OCI-LY7 (cell line): ENCODE measurements at places on chromosomes 3 and 15.

GRCh38 chr15:45187894-45188830 lies at the start of gene SHF:
SHF (minus strand) TSS chr15:45187966; CDS start chr15:45187951, 15 bp downstream.
- DNase-seq: peak; percentile 84

- DNase-seq: peak; percentile 83
These were observed 12.8 kb upstream of the MTMR10 start for GRCh38 chr15:31004220-31004733.

DNA sequence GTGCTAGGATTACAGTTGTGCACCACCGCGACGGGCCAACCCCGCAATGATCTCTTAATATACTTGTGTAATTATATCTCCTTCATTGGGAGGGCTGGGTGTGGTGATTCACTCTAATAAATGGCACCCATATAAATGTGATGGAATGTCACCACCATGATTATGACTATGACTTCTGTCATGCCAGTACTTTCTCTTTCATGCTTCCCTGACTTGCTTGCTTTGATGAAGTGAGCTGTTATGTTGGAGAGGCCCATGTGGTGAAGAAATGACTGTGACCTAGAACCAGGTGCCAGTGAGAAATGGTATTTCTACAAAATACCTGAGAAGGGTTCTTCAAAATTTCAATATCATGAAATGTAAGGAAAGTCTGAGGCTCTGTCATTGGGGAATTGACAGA lies 24.4 kb upstream of the TP63 start:
- no peak for DNase-seq

- DNase-seq: no peak
These were observed 270.7 kb upstream of the SLITRK3 start for GRCh38 chr3:165466856-165467255.

- peak; percentile 62 for DNase-seq
These were observed 71.9 kb upstream of the FEZF2 start for GRCh38 chr3:62445275-62445674.

DNA sequence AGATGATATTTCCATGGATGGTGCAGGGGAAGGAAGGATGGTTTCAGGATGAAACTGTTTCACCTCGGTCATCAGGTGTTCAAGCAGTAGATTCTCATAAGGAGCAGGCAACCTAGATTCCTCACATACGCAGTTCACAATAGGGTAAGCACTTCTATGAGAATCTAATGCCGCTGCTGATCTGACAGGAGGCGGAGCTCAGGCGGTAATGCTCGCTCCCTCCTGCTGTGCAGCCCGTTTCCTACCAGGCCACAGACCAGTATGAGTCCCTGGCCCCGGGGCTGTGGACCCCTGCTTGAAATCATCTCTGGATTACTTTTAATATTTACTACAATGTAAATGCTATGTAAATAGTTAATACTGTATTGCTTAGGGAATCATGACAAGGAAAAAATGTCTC lies 241.8 kb downstream of the ROBO2 start:
- DNase-seq: no peak

- no peak for DNase-seq
These were observed 193.9 kb downstream of the ADAMTS17 start for GRCh38 chr15:100147828-100148227.

- no peak for DNase-seq
These were observed 138.7 kb downstream of the STT3B start for GRCh38 chr3:31671451-31671850.

DNA sequence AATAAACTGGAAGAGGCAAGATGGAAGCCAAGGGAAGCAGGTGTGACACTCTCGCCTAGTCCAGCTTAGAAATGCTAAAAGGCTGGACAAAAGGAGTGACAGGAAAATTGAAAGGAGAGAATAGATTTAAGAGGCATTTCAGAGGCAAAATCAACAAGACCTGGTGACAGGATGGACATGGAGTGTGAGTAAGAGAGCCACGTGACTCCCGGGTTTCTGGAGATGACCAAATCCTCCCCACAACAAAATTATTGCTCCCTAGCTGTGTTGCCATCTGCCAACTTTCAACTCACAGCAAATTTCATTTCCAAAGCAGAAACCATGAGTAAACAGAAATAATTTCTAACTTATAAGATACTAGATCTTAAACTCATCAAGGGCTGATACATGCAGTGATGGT lies 52.6 kb downstream of the MTHFS start:
- DNase-seq: no peak

DNA sequence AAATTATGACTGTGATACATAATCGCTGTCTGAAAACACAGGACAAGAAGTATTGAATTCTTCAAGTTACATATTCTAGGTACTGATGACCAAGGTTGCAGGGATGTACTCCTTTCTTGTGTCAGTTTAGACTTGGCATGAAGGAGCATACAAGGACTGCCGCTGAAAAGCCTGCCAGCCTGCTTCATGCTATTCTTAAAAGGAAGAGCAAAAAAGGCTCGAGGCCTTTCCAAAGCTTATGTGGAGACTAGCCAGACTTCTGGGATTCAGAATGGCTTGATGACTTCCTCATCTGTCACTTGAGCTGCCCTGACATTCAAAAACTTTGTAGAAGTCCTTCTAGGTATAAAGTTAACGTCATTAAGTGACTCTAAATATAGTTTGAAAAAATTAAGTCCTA lies 92.0 kb downstream of the CADM2 start:
- no peak for DNase-seq

DNA sequence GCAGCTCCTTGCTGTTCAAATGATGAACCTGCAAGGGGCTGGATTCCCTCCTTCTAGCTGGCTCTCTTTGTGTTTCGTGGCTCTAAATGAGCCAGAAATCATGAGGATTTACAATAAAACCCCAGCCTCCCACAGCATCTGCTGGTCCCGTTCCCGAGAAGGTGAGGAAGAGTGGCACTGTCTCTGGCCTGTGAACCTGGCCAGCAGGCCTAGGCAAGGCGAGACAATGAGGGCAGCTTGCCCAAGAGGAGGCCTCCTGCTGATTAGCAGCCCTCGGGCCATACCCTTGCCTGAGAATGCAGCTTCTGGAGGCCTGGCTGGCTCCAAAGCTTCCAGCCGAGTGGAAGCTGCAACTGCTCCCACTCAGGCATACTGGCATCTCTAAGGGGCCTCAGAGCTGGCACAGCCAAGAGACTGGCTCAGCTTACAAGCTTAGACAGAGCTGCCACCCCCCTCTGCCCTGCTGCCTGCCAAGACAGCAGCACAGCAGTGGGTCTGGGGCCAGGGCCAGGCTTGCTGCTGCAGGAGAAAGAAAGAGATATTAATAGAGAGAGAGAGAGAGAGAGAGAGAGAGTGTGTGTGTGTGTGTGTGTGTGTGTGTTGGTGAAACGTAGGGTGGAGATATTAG lies 76.5 kb downstream of the HMG20A start:
- DNase-seq: no peak

DNA sequence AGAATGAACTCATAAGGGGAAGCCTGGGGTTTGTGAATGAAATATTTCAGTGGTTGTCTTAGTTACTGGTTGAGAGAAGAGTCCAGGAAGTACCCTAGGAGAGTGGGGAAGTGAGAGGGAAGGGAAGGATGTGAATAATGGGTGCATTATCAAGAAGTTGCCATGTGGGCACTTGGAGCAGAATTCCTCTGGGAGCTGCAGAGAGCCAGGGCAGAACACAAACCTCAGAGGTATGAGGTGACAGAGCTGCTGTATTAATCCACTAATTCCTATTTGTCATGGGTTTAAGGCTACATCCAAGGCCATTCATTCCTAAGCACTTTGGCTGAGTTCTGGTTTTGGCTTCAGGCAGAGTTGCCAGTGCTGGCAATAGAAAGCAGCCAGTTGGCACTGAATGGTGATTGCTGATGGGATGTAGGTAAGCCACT lies 29.0 kb downstream of the NDUFB4 start:
- no peak for DNase-seq

- DNase-seq: no peak
These were observed 70.4 kb downstream of the ATP2B2 start for GRCh38 chr3:10434938-10435336.

GRCh38 chr15:31803388-31803884 lies 226.9 kb upstream of the CHRNA7 start:
- no peak for DNase-seq

DNA sequence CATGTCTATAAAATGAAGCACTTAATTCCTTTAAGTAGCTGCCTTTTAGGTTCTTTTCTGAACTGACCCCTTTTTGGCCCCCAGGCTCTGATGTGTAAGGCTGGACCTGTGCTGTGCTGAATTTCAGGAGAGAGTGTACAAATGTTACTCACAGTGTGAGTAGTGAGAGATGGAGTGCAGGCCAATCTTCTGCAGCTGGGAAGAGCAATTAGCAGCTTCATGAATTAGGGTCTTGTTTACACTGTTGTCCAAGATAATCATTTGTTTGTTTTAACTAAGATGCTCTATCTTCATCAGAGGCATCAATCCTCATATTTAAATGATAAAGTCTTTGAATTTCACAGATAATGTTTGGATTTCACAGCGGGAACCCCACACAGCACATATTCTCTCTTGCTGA lies 19.4 kb downstream of the ARPP21 start:
- no peak for DNase-seq

GRCh38 chr3:13016083-13016720 lies 57.0 kb downstream of the IQSEC1 start:
- DNase-seq: peak; percentile 92

- DNase-seq: no peak
These were observed 14.1 kb downstream of the TBC1D21 start for GRCh38 chr15:73887481-73887880.

DNA sequence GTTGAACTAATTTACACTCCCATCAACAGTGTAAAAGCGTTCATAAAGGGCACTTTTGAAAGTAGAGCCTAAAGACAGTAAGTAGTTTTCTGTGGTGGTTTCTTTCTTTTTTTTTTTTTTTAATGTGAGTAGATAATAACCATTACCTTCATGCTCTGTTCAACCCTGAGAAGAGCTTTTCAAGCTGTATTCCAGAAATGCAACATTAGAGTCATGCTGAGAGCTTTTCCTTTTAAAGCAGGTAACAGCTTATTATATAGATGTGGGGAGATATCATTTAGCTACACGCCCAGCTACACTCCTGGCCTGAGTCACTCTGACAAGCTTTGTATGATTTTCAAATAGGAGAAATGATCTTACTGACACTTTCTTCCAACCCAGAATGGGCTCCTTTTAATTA lies 96.2 kb upstream of the ARHGEF26 start:
- DNase-seq: no peak

DNA sequence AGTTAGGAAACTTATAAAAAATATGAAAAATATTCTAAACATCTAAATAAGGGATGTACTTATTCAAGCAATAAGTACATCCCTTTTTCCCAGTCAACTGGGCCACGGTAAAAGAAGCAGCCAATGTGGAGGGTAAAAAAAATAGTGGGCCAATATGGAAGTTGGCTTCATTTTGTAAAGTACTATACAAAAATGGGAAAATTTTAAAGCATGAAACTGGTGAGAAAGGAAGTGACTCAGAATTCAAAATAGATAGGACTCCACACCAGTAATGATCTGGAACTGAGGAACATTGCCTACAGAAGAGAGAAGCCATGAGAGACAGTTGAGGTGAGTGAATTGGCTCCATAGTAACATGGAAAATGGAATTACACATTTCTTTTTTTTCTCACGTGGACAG lies 108.9 kb downstream of the FNDC3B start:
- DNase-seq: no peak

DNA sequence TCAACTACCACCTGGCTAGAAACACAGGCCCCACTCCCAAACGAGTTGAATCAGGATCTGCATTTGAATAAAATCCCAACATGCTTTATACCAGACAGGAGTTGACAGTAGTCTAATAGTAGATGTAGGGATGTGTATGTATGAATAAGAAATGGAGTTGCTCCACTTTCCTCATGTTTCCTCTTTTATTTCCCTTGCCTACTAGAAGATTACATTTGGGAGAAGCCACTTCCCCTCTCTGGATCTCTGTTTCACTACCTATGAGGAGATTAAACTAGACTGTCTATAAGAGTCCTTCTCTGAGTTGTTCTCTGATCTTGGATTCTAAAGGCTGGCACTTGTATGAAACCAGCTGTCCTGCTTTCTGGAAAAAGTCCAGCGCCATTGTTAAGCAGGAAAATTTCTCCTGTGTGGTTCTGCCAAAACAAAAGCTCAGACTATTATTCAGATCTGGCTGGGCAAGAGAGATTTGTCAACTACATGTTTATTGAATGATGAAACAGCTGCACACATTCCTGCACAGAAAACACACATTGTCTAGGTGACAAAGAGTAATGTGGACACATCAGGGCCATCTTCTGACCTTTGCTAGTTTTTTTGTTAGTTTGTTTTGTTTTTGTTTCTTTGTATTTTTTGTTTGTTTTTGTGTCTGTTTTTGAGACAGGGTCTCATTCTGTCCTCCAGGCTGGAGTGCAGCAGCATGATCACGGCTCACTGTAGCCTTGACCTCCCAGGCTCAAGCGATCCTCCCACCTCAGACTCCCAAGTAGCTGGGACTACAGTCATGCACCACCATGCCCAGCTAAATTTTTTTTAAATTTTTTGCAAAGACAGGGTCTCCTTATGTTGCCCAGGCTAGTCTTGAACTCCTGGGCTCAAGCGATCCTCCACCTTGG lies 29.9 kb downstream of the ACP3 start:
- no peak for DNase-seq

DNA sequence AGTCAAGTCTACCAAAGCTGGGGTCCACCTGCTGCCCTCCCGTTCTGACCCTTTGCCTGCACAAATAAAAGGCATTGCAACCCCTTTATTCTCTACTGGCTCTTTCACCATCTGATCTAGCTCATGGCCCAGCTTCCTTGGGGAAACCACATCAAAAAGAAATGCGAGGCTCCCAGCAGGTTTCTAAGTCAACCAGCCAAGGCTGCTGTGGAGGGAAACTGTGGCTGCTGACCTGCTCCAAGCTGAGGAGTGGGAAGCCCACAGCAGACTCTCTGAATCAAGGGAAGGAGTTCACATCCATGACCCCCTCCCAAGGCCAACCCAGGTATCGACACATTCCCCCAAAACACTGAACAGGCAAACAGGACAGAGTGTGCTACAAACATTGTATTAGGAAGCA lies 25.2 kb upstream of the SLCO2A1 start:
- no peak for DNase-seq

- no peak for DNase-seq
These were observed 139.1 kb upstream of the LRIG1 start for GRCh38 chr3:66639809-66640356.

GRCh38 chr3:9803494-9803893 lies 6.6 kb upstream of the TTLL3 start:
- no peak for DNase-seq

GRCh38 chr3:11953350-11953749 lies 50.8 kb upstream of the SYN2 start:
- DNase-seq: no peak

GRCh38 chr15:62391641-62392262 lies 226.7 kb upstream of the C2CD4B start:
- DNase-seq: peak; percentile 5

DNA sequence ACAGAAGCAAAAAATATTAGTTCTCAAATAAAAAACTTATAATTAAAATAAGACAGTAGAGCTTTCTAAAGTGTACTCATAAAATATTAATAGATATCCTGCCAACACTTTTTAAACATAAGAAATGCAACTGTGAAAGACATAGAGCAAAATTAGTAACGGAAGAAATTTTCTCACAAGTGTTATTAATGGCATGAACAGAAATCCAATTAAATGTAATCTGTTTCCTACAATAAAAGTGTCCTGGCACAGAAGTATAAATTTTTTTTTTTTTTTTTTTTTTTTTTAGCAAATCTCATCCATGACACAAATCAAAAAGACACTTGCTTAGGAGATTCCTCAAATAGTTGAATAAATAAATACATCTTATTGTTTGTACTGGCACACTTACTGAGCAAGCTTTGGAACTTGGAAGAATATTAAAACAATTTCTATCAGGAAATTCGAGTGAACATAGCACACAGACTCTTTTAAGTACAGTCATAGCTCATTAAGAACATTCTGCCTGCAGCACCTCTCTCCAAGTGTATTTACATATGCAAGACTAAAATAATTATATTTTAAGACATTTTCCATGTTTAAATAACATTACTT lies 227.2 kb upstream of the ROBO2 start:
- DNase-seq: no peak
